Stimulated activated CD4-positive, alpha-beta T cell treated with anti-CD3 and anti-CD28 coated beads, TNF-alpha, amount 100 ng/mL, for 1 hour (primary cell): ENCODE measurements at places on chromosomes 12 and 14.

- no peak for DNase-seq
Observed at GRCh38 chr14:41873686-41874317, 267.1 kb downstream of the LRFN5 start.

- no peak for DNase-seq
Observed at GRCh38 chr12:2083561-2083960, 30.8 kb downstream of the CACNA1C start.

GRCh38 chr12:104501660-104502059 lies 44.9 kb downstream of the CHST11 start:
- DNase-seq: no peak

DNA sequence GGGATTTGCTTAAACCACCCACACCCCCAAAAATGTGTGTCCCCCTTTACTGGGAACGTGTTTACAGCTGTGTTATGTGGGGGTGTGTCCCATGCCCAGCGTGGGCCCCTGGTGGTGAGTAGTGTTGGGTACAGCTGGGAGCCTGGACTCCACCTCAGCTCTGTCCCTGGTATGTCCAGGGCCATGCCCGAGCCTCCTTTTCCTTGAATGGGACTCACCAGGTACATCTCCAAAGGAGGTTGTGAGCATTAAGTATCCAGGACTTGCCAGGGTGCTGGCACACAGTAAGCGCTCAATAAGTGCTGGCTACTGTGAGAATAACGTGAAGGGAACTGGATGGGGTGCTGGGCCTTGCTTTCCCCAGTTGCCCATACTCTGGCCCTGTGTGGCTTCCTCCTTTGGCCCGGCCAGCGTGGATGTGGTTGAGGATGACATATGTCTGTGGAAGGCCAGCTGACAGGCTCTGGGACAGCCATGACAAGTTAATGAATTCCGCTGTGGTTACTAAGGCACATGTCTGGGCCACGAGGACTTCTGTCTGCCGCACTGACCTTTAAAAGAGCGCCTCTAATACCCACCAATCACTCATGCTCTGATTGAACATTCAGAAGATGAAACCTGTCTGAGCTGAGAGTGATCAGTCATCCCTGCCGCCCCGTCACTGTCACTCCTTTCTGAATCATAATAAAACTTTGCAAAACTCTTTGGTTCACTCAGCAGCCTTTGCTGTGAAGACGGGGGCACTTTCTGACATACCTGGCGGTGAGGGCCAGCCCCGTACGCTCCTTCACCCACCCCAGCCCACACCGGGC lies 74.7 kb downstream of the DIO3 start:
- no peak for DNase-seq

GRCh38 chr14:39442293-39442692 lies 10.1 kb upstream of the FBXO33 start:
- DNase-seq: no peak
